ENCODE measurements at places on chromosomes 7 and 10.
A peak's percentile ranks its signal among the peaks of the same experiment; 100 is the strongest.

DNA sequence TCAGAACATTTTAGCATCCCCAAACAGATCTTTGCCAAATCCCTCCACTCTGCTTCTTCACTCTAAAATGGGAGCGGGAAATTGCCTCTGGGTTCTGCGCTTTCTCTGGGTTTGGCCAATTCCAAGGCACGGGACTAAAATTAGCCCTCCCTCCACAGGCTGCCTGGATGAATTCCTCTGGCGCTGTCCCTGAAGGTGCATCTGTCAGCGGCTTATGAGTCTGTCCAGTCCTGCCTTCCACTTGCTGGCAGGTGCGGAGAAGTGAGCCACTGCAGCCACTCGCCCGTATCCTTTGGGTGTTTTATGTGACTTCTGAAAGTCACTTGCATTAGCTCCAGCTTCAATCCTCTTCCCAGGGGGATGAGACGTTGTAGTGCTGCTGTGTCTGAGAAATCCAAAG lies 121.6 kb downstream of the SH2D4B start:
- H3K4me3 ChIP-seq, result no peak overlapping the region
- H3K4me1 ChIP-seq, result peaks cover 6% of the 10 kb centered on the region
- H3K27ac ChIP-seq, result no peak overlapping the region
- no peaks in the 10 kb centered on the region for H3K27me3 ChIP-seq
- DNase-seq, result no peak
- H3K36me3 ChIP-seq, result no peaks in the 10 kb centered on the region

DNA sequence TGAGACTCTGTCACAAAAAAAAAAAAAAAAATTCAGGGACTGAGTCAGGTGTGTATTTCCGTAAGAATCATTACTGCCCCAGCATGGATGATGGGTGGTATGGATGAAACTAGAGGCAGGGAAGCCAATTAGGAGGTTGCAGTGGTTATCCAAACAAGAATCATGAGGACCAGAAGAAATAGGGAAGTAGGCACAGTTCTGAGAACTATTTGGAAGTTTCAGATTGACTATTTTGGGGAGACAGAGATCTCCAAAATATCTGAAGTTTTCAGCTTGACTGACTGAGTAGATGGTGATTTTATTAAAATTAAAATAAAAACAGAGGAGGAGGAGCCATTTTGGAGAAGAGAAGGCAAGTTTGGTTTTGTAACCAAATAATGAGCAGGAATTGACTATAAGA lies 119.4 kb upstream of the NRBF2 start:
- no peaks in the 10 kb centered on the region for H3K36me3 ChIP-seq
- no peak for DNase-seq
- no peak overlapping the region for H3K27ac ChIP-seq
- H3K4me1 ChIP-seq, result no peaks in the 10 kb centered on the region
- H3K27me3 ChIP-seq, result no peaks in the 10 kb centered on the region

DNA sequence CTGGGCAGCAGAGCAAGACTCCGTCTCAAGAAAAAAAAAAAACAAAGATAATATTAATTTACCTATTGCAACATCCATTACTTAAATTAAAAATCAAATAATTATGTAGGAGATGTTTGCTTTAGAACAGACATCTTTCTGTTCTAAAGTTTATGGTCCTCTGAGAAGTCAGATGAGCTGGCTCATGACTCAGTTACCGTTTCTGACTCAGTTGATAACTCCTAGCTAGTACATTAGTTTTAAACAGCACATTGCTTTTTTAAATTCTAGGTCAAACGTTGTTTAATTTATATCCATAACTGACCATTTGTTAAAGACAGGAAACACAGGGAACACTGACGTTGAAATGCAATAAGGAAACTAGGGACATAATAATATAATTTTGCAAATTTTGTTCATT lies 162.7 kb downstream of the ETV1 start:
- no peak overlapping the region for H3K27ac ChIP-seq
- no peaks in the 10 kb centered on the region for H3K27me3 ChIP-seq
- H3K4me1 ChIP-seq, result no peaks in the 10 kb centered on the region
- H3K4me3 ChIP-seq, result no peak overlapping the region
- no peak for DNase-seq
- H3K36me3 ChIP-seq, result no peaks in the 10 kb centered on the region

GRCh38 chr10:22593636-22594198 lies 120.7 kb downstream of the PIP4K2A start:
- no peak overlapping the region for H3K27ac ChIP-seq
- H3K4me1 ChIP-seq, result no peaks in the 10 kb centered on the region
- H3K36me3 ChIP-seq, result no peaks in the 10 kb centered on the region
- no peak for DNase-seq

GRCh38 chr10:46787321-46787615 lies 124.0 kb upstream of the PTPN20 start:
- H3K36me3 ChIP-seq, result no peaks in the 10 kb centered on the region
- DNase-seq, result peak; percentile 47
- H3K27me3 ChIP-seq, result no peaks in the 10 kb centered on the region
- peak overlapping the region; percentile 66 for H3K4me3 ChIP-seq
- H3K27ac ChIP-seq, result peak overlapping the region; percentile 97

- H3K36me3 ChIP-seq, result no peaks in the 10 kb centered on the region
- H3K27ac ChIP-seq, result no peak overlapping the region
- no peak overlapping the region for H3K4me3 ChIP-seq
- no peaks in the 10 kb centered on the region for H3K27me3 ChIP-seq
- peaks cover 5% of the 10 kb centered on the region for H3K4me1 ChIP-seq
Measured at GRCh38 chr7:151454305-151454704, 14.4 kb upstream of the CRYGN start.

GRCh38 chr7:87234949-87235348 lies 15.4 kb upstream of the TMEM243 start:
- no peak overlapping the region for H3K27ac ChIP-seq
- no peak overlapping the region for H3K4me3 ChIP-seq
- H3K36me3 ChIP-seq, result no peaks in the 10 kb centered on the region
- H3K27me3 ChIP-seq, result no peaks in the 10 kb centered on the region

DNA sequence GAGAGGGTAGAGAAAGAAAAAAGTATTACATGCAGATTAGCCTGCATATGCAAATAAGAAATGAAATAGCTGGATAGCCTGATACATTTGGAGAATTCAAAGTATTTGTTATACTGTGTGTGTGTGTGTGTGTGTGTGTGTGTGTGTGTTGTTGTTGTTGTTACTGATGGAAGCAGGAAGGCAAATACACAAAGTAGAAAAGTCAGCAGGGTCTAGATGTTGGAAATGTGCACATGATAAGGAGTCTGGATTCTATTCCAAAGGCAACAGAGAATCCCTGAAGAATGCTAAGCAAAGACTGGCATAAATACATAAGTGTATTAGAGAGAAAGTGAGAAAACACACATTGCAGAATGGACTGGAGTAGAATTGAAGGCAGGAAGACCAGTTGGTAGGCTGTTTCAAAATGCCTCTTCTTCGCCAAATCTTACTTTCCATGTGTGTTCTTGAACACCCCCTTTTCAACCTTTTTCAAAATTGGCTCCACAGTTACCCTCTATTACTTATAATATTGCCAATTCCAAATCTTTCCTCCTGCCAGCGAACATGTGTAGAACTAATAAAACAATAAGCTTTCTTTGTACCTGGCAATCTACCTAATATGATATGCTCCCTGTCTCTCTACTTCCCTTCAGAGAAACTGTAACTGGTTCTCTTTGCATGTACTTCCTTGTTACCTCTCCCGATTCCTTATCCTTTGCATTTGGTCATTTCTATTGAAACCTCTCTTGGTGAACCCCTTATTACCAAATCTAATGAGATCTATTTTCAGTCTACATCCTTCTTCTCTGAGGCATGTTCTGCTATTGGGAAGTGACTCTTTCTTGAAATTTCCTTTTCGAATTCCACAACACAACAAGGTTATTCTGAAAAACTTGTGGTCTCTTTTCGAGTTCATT lies 6.2 kb downstream of the CPED1 start:
- H3K4me3 ChIP-seq, result no peak overlapping the region
- H3K36me3 ChIP-seq, result no peaks in the 10 kb centered on the region
- H3K27ac ChIP-seq, result no peak overlapping the region
- DNase-seq, result no peak

GRCh38 chr7:2522780-2523433 lies 3.3 kb downstream of the LFNG start:
- peak overlapping the region; percentile 21 for H3K27ac ChIP-seq
- H3K27me3 ChIP-seq, result no peaks in the 10 kb centered on the region
- no peak overlapping the region for H3K4me3 ChIP-seq
- H3K4me1 ChIP-seq, result peaks cover 69% of the 10 kb centered on the region
- DNase-seq, result peak; percentile 57
- no peaks in the 10 kb centered on the region for H3K36me3 ChIP-seq

- no peak overlapping the region for H3K4me3 ChIP-seq
- H3K36me3 ChIP-seq, result no peaks in the 10 kb centered on the region
- no peaks in the 10 kb centered on the region for H3K4me1 ChIP-seq
- DNase-seq, result no peak
Measured at GRCh38 chr10:126203746-126204145, 184.5 kb downstream of the ADAM12 start.

- peak overlapping the region; percentile 63 for H3K4me3 ChIP-seq
- no peaks in the 10 kb centered on the region for H3K27me3 ChIP-seq
- H3K36me3 ChIP-seq, result no peaks in the 10 kb centered on the region
Measured at GRCh38 chr7:64889686-64890162, 13.3 kb upstream of the ZNF273 start.

DNA sequence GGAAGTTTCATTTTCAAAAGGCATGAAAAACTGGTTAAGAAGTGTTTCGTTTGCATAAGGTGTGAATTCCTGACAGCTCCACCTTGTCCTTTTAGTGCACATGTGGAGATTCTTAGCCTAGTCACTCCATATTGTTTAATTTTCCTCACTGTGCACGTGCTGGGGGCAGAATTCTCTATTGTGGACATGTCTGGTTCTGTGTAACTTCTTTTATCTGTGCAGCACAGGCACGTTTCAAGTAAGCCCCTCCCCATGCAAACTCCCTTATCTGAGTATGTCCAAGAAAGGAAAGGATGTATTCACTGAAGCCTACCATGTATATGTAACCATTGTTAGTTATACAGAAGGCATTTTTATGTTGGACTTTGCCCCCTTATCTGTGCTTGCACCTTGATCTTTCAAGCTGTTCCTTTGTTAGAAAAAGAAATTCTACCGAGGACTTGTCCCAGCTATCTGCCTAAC lies 1346.3 kb downstream of the REEP3 start:
- peaks cover 35% of the 10 kb centered on the region for H3K4me1 ChIP-seq
- DNase-seq, result peak; percentile 94
- no peaks in the 10 kb centered on the region for H3K27me3 ChIP-seq
- H3K36me3 ChIP-seq, result no peaks in the 10 kb centered on the region

DNA sequence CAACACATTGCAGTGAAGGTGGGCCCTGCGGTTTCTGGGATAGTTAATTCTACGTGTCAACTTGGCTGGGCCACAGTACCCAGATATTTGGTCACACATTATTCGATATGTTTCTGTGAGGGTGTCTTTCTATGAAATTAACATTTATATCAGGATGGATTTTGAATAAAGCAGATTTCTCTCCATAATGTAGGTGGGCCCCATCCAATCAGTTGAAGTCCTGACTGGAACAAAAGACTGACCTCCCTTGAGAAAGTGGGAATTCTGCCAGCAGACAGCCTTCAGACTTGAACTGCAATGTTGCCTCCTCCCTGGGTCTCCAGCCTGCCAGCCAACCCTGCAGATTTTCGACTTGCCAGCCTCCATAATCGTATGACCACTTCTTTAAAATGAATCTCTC lies 420.6 kb downstream of the PLXNA4 start:
- H3K36me3 ChIP-seq, result no peaks in the 10 kb centered on the region
- no peak overlapping the region for H3K27ac ChIP-seq
- peaks cover 2% of the 10 kb centered on the region for H3K27me3 ChIP-seq
- DNase-seq, result no peak
- no peak overlapping the region for H3K4me3 ChIP-seq
- H3K4me1 ChIP-seq, result no peaks in the 10 kb centered on the region

GRCh38 chr7:145263886-145264285 lies 428.0 kb upstream of the TPK1 start:
- H3K4me3 ChIP-seq, result no peak overlapping the region
- no peaks in the 10 kb centered on the region for H3K4me1 ChIP-seq
- H3K27me3 ChIP-seq, result no peaks in the 10 kb centered on the region

DNA sequence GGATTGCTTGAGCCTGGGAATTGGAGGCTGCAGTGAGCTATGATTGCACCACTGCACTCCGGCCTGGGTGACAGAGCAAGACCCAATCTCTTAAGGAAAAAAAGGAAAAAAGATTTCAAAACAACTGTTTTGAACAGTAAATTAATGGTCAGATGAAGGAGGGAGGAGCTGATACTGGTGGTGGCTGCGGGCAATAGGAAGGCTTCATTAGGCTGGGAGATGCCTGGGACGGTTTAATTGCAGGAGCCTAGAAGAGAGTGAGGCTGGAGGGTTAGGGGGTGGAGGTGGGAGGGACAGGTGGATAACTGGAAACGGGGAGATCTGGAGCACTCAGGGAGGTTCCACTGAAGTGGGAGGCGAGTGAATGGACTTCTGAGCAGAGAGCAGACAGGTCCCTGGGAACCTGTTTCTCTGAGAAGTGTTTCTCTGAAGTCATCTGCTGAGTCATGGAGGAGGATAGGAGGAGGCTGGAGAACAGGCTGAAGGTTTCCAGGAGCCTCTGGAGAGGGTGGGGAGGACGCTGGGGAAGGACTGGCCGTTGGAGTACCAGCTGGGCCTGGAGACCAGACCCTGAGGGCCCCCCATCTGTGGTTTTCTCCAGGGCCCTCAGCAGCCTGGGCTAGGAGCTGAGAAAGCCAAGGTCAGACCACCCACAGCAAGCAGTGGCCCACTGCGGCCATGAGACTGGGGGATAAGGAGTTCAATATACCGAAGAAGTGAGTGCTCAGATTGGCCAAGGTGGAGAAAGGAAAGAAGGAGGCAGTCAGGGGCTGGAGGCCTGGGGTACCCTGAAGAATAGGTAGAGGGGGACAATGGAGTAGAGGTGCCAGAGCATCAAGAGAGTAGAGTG lies 14.4 kb upstream of the YWHAG start:
- H3K4me3 ChIP-seq, result no peak overlapping the region
- DNase-seq, result no peak
- no peaks in the 10 kb centered on the region for H3K27me3 ChIP-seq

DNA sequence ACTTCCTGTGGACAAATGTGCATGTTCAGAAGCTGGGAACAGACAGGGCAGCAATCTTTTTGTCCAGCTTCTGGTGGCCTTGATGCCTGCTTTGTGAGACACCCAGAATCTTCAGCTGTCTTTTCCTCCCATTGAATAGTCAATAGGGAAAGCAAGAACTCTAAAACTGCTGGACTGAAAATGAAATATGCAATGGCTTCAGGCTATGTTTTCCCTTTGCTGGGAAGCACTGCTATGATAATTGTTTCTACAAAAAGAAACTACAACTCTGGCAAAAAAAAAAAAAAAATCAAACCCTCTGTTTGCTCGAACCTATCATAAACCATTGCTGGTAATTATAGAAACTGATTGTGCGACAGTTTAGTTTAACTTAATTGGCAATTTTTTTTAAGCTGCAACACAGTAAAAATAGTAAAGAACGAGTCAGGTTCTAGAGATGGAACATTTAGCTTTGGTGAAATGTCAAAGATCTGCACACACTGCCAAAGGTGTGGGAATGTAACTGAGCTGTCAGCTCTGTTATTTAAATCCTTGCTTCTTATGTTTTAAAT lies 79.1 kb upstream of the NEUROD6 start:
- no peak overlapping the region for H3K4me3 ChIP-seq
- H3K4me1 ChIP-seq, result no peaks in the 10 kb centered on the region
- no peak overlapping the region for H3K27ac ChIP-seq
- H3K27me3 ChIP-seq, result no peaks in the 10 kb centered on the region
- no peaks in the 10 kb centered on the region for H3K36me3 ChIP-seq
- DNase-seq, result no peak

GRCh38 chr7:140562926-140563481 lies 77.6 kb downstream of the DENND2A start:
- H3K4me3 ChIP-seq, result no peak overlapping the region
- H3K4me1 ChIP-seq, result no peaks in the 10 kb centered on the region
- no peaks in the 10 kb centered on the region for H3K27me3 ChIP-seq
